ENCODE measurements at places on chromosomes 16 and 17.

DNA sequence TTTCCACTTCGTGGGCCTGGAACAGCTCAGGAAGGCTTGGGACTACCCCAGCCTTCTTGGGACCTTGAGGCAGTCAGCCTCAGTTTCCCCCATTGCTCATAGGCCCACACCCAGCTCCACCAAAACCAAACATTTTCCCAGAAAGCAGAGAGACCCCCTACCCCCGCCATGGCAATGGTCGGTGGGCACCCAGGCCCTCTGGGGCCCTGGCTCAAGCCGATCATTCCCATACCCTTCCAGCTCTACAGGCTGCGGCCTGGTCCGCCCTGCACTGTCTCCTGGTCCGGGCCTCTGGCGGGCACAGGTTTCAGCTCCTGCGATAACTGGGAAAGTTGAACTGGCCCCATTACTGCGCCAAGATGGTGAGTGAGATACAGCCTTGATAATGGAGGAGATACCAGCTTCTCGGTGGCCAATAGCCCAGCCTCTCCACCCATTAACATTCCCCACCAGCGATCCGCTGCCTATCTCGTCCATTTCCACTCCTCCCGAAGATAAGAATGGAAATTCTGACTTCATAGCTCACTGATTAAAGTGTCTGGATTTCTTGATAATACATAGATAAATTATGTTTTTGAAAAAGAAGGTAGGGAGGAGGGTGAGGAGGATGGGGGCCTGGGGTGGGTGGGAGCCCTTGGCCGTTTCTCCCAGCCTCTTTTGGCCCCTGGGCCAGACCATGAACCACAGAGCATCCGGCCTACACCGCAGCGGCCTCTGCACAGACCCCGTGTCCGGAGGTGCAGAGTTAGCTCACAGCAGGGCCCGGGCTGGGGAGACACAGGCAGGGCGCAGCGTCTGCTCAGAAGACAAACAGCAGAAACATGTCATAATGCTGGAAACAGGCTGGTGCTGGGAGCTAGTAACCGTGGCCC, 11.6 kb downstream of the ZFPM1 start:
- DNase-seq: peak; percentile 98

- DNase-seq: peak; percentile 19
Measured at GRCh38 chr17:28426081-28426519, 20.1 kb upstream of the SLC46A1 start.

- DNase-seq: peak; percentile 97
Measured at GRCh38 chr16:89505204-89506112, 2.7 kb upstream of the SPG7 start.

GRCh38 chr17:2192367-2193057, 111.1 kb downstream of the SMG6 start:
- peak; percentile 83 for DNase-seq

- DNase-seq: no peak
Measured at GRCh38 chr17:81964081-81964849, 3.3 kb upstream of the NOTUM start.

GRCh38 chr17:1413281-1413791, 13.3 kb upstream of the YWHAE start:
- DNase-seq: peak; percentile 13

DNA sequence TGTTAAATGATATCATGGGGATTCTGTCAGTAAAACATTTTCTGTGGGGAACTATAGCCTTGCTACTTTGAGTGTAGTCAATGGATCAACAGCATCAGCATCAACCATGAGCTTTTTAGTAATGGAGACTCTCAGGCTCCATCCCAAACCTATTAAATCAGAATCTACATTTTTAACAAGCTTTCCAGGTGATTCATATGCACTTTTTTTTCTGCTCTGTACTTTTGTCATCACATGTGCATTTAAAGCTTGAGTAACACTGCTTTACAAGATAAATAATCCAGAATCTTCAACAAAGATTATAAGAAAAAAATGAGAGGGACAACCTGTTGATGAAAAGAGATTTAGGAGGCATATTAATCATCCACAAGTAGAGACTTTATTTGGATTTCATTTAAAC, 23.5 kb downstream of the NUP93 start:
- DNase-seq: no peak

DNA sequence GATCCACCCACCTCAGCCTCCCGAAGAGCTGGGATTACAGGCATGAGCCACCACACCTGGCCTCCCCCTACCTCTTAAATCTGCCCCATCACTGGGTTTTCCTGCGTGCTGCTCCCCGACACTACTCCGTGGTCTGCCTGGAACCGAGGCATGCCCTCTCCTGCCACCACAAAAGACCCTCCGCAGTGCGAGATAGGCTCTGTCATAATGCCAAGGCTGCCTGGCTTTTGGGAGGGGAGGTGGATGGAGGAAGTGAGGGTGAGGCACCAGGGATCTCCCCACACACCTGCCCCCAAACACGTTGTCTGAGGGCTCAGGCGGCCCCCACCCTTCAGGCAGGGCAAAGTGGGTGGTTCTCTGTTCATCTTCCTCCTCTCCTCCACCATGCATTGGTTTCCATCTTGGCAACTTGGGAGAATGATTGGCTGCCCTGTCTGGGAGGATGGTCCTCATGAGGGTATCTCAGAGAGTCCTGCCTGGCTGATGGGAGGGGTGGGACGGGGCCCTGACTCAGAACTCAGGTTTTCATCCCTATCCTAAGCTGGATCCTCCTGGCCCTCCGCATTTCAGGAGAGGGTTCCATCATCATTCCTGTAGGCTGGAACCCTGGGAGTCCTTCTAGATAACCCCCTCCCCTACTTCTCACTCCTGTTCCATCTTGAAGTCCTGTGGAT, 23.2 kb downstream of the IGFBP4 start:
- no peak for DNase-seq

GRCh38 chr16:11901091-11901490, 14.7 kb downstream of the GSPT1 start:
- no peak for DNase-seq

DNA sequence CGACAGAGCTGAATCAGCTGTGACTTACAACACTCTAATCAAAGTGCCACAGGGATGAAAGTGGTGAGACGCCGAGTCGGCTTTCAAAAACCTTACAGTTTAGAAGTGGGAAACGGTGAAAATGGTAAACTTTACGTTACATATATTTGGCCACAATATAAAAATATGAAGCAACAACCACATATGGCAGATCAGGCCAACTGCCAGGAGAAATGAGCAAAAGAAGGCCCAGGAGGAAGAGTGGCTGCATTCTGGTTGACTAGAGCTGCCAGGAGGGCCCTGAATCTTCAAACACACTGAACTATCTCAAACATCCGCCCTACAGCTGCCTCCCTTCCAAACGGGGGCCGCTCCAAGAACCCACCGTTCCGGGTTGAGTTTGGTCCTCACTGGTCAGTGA, 56.3 kb downstream of the MRM3 start:
- no peak for DNase-seq

GRCh38 chr17:55652825-55653224, 69.8 kb downstream of the TMEM100 start:
- DNase-seq: no peak

- DNase-seq: no peak
Measured at GRCh38 chr16:30623536-30624283, 13.5 kb upstream of the ZNF689 start.

Data from NB4 (cell line).